Epithelial cell of prostate (primary cell): ENCODE measurements at places on chromosomes 3 and 15.

- no peak for DNase-seq
Observed at GRCh38 chr15:38642689-38643270, 78.2 kb upstream of the RASGRP1 start.

- no peak for DNase-seq
Observed at GRCh38 chr3:43966530-43966929, 275.2 kb upstream of the TOPAZ1 start.

GRCh38 chr15:79930516-79930915, 33.7 kb upstream of the MTHFS start:
- DNase-seq: no peak

- no peak for DNase-seq
Observed at GRCh38 chr15:60363903-60364611, 33.7 kb downstream of the ANXA2 start.

GRCh38 chr3:95394286-95394685, 1331.4 kb downstream of the NSUN3 start:
- no peak for DNase-seq

DNA sequence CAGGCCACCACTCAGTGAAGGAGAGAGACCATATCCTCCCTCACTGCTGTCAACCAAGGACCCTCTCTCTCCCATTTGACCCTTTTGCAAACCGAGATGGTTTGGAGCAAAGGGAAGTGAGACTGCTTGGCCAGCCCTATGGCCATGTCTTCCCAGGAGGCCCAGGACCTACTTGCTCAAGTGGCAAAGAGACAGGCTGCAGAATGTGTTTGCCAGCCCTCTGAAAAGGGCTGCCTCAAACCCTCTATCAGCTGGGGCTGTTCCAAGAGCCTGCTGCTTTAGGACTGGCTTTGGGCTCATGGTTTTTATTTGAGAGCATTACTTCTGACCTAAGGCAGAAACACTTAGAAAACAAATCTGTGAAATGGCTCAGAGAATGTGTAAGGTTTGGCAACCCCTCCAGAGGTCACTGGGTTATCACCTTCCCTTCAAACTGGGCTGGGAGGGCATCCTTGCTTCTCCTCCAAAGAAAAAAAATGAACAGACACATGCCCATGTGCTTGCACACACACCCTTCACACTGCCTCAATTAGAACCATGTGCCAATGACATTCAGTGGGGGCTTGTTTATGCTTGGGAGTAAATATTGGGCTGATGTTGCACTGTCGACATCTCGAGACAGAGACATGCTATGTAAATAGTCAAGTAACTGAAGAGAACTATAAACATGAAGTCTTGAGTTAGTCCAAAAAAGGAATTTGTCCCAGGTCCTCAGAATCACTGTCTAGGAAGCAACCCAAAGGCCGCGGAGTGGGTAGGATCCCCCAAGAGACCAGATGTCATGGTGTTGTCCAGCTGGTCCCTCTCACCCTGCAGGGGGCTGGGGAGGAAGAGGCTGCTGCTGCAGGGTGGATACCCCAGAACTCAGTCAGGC, 49.8 kb upstream of the CTDSPL start:
- no peak for DNase-seq

DNA sequence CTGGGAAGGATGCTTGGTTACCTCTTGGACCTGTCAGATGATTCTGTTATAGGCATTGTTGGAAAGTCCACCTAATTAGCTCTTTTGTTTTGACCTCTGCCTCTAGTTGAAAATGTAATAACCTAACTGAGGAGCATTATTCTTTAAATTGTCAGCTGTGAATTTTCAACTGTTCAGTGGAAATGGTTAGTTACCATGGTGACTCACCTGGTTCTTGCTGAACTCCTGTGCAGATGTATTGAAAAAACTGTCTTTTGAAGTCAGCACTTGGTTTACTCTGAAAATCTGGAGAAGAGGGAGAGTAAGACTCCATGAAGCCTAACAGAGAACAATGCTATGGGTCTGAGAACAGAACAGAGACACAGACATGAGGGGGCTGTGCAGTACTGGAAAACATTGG, 72.0 kb downstream of the LARS2 start:
- DNase-seq: no peak

GRCh38 chr15:48636511-48636910, 9.0 kb downstream of the FBN1 start:
- no peak for DNase-seq

DNA sequence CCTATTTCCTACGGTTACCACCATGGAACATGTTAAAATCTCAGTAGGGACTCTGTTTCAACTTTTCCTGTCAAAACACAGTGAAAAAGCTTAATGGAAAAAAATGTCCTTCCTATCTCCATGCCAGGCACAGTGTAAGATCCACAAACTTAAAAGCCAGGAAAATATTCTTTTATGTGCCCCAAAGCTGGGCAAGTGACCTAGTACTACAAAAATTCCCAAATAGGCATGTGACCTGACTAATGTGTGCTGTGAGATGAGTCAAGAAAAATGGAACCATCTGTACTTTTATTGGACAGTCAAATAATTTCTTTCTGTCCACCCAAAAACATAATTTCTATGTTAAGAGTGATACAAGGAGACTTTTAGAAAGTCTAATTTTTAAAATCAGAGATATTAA, 406.0 kb downstream of the ZBTB20 start:
- no peak for DNase-seq

DNA sequence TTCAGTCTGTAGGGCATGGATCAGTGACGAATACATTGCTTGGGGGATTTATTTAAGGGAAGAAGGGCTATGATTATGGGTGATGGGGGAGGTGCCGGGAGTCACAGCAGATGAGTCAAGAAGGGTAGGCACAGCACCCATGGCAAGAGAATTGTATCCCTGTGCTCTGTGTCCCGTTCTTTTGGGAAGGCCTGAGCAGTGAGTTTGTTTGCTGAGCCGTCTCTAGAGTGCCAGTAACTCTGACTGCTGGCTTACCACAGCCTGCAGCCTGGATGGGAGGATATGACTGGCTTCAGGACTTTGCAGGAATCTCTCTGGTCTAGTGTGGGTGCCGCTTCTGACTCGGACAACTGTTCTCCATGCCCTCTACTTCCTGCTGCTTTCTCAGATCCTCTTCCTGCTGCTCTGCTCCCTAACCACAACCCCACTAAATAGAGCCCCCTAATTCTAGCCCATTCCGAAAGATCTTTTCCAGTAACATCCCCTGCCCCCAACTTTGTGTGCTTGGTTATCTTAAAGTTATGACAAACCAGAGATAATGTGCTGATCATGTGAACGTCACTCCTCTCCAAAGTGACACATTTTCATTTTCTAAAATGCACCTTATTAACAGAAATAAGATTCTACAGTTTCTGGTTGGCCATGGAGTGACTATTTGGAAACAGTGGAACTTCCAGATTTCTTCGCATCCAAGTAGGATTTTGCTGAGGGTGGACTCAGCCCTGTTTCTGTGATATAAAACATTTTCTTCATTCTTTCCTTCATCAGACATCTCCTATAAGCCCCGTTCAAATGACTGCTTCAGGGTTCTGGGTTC, 239.0 kb downstream of the SLCO3A1 start:
- no peak for DNase-seq

- DNase-seq: no peak
Observed at GRCh38 chr15:59203008-59203407, 3.6 kb upstream of the LDHAL6B start.

DNA sequence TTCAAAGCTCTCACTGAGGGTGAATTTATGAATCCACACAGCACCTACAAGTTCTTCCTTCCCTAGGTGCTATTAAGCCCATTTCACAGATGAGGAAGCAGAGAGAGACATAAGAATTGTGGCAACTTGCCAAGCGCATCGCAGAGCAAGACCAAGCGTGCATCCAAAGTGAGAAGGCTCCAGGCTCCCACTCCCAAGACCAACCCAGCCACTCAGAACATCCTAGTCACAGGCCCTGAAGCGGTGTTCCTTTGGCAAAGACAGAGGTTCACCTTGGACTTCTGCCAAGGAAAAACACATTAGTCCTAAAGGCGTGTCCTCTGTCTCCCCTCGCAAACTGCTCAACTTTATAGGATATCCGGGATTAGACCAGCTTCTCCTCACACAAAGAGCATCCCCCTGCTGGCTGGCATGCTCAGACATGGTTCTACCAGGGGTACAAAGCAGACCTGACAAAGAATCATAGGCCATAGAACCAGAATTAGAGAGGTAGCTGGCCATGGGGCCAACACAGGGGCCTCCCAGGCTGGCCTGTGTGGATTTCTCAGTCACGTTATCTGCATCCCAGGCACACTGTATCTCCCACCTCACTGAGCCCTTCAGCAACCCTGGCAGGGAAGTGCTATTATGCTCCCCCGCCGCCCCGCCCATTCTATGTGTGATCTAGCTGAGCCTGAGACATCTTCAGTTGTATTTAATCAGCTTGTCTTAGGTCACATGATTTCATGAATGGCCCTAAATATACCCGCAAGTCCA, 160.2 kb downstream of the FOXP1 start:
- peak; percentile 81 for DNase-seq

GRCh38 chr3:10319804-10320203, 1.1 kb downstream of the SEC13 start:
- no peak for DNase-seq

DNA sequence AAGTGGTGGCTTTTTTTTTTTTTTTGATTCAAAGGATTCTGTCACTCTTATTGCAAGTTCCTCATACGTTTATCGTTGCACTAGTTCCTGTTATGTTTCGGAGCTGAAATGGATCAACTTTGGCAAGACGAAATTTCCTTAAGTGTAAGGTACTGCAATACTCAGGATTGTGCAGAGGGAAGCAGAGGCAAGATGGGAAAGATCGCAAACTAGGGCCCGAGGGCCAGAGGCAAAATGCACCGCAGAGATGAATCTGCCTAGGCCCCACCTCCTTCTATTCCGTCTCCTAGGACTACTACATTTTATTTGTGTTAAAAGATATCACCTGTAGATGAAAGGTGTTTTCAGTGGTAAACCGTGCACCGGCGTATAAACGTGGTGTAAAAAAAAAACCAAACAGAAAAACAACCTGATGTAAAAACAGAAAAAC, 331 bp downstream of the RNU6-1 start:
- DNase-seq: no peak

DNA sequence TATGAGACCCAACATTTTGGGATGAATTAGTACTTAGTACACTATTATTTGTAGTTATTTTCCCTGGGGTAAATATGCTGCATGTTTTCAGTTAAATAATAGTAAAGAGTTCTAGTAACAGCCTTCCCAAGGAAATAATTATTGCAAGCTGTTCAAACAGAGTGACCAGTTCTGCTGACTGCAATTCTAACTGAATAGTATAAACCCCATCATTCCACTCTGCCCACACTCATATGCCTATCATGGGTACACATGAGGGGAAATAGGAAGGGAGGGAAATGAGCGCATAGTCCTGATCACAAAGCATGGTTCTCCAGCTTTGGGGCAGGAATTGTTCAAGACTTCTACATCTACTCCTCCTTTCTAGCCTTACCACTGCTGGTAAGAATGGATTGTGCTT, 18.7 kb downstream of the UQCC5 start:
- no peak for DNase-seq

DNA sequence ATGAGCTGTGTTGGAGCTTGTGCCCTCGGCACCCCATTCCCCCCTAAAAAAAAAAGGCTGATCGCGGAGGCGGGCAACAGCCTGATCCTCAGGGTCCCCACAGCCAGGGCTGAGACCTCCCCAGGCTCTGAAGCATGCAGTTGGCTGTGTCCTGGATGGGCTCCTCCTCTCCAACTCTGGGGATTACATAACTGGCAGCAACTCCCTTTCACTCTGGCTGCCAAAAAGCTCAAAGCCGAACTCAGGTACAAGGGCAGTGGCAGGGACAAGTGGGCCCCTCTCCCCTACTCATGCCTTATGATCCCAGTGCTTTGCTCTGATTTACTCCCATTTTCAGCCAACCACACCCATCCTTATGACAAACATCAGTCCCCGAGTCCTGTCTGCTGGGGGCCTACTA, 18.3 kb downstream of the TPRA1 start:
- DNase-seq: no peak

DNA sequence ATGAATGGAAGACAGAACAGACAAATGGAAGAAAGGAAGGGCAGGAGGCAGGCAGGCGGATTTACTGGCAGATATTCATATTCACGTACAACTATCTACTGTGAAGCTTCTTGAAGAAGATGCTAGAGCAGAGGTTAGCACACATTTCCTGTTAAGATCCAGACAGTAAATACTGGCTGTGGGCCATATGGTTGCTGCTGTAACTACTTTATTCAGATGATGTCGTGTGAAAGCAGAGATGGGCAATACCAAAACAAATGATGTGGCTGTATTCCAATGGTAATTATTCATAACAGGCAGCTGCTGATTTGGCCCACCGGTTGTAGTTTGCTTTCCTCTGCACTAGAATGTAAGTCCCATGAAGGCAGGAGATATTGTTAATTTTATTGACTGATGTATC, 115.7 kb upstream of the PRTG start:
- no peak for DNase-seq

DNA sequence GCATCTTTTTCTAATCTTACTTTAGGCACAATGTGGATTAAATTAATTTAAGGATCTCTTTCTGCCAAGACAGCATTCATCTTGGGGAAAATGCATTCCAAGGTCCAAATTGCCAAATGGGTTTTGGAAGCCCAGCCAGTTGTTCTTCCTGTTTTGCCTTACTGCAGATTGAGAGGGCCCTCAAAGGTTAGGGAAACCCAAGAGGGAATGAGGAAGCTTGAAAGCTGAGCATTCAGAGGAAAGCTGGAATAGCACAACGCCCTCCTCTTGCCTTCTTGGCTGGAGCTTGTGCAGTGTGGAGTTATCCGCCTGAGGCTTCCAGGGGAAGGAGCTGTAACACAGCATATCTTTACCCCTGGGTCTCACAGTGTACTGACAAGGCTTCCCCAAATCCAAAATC, 18.2 kb upstream of the SACM1L start:
- no peak for DNase-seq

DNA sequence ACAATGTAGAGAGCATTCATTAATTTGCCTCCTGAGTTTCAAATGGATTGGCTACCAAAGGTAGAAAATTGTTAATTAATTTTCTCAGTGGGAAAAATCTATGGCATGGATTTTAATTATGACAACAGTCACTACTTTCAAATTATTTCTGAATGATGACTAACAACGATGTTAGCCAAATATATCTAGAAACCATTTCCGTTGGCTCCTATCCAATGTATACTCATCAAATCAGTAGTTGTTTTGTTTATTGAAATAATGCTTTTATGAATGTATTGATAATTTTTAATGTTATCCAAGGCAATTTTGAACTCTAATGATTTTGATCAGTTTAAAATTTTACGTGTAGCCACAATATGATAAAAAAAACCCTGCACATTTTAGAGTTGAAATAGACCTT, 333.4 kb downstream of the NAALADL2 start:
- DNase-seq: no peak

GRCh38 chr3:79994397-79994796, 226.6 kb upstream of the ROBO1 start:
- no peak for DNase-seq
